ENCODE measurements at places on chromosomes 11 and 22.

GRCh38 chr11:27291302-27291889 lies 71.6 kb downstream of the CCDC34 start:
- DNase-seq: no peak

DNA sequence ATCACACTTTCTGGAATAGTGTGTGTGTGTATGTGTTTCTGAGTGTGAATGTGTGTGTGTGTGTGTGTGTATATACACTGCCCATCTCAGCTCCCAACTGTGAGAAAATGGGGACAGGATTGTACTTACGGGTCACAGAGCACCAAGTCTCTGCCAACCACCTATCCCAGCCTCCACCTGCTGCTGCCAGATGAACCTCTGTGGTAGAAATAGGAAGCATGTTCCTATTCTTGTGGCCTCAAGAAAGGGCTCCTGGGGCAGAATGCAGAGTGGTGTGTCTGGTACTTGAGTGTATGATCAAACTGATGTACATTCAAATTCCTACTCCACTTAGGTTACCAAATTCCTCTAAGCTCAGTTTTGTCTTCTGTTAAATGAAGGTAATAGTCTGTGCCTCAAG lies 14.6 kb downstream of the UBASH3B start:
- no peak for DNase-seq

DNA sequence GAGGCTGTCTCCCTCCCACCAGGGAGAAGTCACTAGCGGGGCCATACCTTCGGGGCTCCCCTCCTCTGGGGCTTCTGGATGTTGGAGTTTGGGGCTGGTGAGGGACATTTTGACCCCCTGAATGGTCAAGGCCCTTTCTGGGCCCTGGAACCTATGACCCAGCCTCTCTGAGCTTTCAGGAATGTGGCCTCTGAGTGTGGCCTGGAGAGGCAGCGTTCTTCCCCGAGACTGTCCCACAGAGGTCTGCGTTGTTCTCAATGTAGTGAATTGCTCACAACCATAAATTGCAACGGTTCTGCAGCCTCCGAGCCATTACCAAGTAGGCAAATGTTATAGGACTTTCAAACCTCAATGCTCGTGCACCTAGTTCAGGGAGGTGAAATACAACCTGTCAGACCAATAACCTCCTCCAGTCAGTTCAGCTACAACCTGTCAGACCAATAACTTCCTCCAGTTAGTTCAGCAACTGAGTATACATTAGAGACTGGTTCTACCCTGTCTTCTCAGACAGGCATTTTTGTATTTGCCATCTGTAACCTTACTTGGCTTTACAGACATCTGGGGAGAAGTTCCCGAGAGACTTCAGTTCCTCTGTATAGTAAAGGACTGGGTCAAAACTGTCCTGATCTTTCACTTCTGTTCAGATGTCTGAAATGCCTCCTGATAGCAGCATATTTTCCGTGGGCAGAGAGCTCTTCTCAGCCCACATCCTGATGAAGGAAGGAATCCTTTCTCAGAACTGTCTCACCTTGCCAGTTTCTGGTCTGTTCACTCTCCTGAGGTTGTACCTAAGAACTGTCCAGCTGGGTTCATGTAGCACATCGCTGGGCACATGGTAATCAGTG lies 34.2 kb downstream of the MICAL2 start:
- no peak for DNase-seq

- no peak for DNase-seq
These were observed 88.1 kb downstream of the PIWIL4 start for GRCh38 chr11:94655291-94655690.

DNA sequence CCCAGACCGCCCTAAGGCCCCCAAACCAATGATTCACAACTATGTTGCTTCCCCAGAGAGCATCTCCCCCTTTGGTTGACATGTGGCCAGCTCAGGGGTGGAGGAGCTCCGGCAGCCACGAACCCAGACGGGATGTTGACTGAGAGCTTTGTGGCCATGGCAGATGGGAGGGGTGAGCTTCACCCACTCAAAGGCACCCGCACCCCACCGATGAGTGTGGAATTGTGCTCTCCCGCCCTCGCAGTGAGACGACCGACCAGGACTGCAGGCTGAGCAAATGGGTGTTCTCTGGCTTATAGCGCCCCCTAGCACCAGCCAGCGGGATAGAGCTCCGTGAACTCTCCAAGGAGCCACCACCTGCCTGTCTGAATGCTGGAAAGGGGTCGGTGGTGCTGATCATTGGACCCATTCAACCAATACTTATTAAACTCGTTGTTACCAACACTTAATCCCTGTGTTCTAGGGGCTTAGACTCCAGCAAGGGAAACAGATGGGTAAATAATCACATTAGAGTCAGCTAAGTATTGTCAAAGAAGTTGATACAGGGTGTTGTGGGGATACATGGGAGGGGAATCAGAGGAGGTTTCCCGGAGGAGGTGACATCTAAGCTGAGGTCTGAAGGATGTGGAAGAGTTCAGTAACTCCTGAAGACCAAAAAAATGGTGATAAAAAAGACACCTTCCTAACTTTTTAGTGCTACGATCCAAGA lies 4.5 kb upstream of the TIMP3 start:
- DNase-seq: no peak

GRCh38 chr11:44976576-44976975 lies 25.9 kb upstream of the TP53I11 start:
- no peak for DNase-seq

DNA sequence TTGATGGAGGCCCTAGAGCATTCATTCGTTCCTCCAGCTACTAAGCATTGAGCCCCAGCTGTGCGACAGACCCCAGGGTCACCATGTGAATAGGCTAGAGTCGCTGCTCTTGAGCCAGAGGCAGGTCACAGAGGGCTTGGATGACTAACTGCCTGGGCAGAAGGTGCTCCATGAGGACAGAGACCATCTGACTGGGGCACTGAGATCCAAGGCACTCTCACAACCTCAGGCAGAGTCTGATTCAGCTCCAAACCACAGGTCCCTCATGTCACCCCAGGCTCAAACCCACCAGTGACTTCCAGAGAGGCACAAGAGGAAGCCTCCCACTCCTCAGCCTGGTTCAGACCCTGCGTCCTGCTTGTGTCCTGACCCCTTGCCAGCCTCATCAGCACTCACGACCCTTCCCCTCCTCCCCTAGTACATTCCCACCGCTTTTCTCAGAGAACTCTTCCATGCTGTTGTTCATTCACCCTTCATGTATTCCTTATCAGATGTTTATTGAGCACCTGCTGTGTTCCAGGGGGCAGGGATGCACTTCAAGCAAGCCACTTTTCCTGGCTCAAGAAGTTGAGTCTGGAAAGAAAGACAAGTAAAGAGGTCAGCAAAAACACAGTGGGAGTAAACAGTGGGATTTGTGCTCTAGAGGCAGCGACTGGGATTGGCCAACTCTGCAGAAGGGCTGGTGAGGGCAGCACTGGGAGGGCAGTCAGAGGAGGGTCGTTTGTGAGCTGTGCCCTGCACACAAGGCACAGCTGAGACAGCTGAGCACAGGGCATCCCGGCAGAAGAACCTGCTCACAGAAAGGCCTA lies 9.3 kb downstream of the OAF start:
- no peak for DNase-seq

- no peak for DNase-seq
These were observed 31.7 kb upstream of the RRAS2 start for GRCh38 chr11:14390669-14391068.

DNA sequence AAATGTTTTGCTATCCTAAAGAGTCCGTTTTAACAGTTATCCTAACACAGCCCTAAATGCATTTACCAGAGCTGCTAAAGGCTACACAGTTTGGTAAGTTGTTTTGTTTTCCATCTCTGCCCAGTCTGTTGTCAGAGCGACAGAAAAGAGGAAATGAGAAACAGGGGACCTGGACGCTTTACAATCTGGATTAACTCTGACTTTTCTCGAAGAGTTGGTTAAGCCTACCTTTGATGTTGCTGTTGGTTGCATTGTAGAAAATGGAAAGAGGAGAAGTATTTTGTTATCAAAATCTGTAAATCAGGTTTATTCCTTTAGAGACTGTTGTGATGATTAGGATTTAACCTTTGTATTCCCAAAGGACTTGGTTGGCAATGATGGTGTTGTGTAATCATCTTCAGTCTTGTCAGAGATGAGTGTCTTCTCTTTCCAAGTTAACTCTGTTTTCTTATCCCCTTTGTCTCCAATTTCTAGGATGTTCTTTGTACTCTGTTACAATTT lies 481 bp downstream of the ANGPTL5 start:
- no peak for DNase-seq

GRCh38 chr11:60919956-60920355 lies 4.3 kb upstream of the TMEM132A start:
- DNase-seq: no peak

DNA sequence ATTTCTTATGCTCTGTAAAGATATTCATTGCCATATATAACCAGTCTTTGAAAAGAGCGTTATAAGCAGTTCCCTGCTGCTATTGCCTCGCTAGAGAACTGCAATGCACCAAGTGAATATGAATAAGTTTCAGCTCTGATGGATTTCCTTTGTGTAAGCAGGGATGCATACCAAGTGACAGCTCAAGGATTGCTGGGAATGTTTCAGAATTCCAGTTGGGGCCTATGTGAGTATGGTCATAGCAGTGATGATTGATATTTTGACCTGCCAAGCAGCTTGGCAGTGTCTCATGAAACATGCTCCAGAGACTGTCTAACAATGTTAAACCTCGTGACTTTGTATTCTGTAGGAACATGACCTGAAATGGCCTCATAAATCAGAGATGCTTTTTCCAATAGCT lies 312.6 kb downstream of the C11orf87 start:
- DNase-seq: no peak

DNA sequence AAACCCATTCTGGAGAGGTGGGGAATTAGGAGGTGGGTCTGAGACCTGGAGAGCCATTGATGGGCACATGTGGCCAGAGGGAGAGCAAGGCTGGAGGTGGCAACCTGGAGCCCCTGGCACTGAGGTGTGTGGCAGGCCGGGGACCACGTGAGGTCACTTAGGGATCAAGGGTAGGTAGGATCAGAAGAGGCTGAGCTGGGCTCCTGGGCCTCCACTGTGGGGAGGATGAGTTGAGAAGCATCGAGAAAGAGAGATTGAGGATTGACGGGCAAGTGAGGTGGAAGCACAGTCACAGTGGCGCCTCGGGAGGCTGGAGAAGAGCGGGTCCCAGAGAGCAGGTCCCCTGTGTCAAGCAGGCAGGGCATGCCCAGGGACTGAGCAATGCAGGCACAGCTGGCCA lies 4.1 kb downstream of the GNAZ start:
- no peak for DNase-seq

GRCh38 chr11:121487191-121487590 lies 34.4 kb upstream of the SORL1-AS1 start:
- DNase-seq: no peak

- no peak for DNase-seq
These were observed 646.0 kb downstream of the TBC1D22A start for GRCh38 chr22:47408409-47408808.

DNA sequence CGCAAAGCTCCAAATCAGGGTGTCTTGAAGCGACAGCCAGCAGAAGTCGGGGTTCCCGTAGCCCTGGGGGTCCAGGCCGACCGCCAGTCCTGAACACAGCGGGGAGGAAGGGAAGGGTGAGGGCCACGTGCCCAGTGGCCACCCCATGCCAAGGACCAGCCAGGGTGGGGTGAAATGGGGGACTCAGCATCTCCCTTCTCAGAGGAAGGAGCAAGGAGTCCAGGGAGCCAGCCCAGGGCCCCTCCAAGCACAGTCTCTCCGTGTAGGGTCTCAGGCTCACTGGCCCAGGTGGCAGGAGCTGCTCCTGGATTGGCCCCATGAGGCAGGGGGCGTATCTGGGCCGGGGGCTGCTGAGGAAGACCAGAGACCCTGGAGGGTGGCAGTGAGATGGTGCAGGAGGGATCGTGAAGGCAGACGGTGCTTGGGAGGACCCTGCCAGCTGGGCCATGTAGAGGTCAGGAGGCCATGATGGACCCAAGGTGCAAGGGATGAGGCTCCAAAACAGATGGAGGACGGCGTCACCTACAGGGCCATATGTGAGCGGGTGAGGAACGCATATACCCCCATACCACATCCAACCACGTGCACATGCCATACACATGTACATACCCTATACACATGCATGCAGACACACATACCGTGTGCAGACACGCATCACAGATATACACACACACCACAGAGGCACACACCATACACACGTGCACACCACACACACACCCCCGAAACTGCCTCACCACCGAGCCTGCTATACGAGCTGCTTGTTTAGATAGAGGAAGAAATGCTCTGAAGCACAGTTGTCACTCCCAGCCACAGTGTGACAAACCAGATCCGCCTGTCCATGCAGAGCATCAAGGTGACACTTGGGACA lies 34.4 kb downstream of the TRMU start:
- no peak for DNase-seq

GRCh38 chr22:46769191-46769675 lies 6.8 kb downstream of the TBC1D22A start:
- peak; percentile 49 for DNase-seq

- no peak for DNase-seq
These were observed 354 bp downstream of the POLR2L start for GRCh38 chr11:841981-842369.

DNA sequence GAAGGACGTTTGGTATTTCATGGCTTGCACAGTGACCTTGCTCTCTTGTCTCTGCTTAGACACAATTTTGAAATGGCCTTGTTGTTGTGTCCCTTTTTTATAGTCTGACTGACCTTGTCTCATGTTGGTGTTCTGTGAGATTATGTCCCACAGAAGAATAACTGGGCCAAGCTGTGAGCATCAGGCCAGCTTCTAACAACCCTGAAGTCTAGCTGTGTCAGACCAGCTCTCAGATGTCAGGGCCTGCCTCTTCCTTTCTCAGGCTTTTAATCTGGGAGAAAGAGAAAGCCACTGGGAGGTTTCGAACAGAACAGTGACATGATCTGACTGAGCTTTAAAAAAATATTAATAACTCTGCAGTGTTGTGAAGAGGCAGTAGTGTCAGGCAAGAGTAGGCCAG lies 2.0 kb upstream of the UEVLD start:
- DNase-seq: no peak

- DNase-seq: no peak
These were observed 34.4 kb upstream of the SMTN start for GRCh38 chr22:31046539-31047226.

- no peak for DNase-seq
These were observed 54.8 kb upstream of the CECR2 start for GRCh38 chr22:17314487-17314886.

DNA sequence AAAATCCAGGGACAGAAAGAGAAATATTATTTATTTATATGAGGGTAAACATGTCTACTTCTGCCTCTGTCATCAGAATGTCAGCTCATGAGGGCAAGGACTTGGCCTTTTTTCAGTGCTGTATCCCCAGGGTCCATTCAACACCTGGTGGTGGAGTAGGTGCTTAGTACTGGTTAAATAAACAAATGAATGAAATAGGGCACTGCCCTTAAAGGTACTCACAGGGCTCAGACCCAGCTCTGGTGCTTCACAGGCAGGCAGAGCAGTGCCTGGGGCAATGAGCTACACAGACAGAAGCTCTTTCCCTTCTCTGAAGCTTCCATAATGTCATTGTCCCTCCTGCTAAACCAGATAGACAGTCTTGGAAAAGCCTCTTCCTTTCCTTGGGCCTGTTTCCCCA lies 30.9 kb downstream of the P4HA3 start:
- no peak for DNase-seq
